Mesendoderm (in vitro differentiated cells): ENCODE measurements at places on chromosomes 13 and 19.
A peak's percentile ranks its signal among the peaks of the same experiment; 100 is the strongest.

DNA sequence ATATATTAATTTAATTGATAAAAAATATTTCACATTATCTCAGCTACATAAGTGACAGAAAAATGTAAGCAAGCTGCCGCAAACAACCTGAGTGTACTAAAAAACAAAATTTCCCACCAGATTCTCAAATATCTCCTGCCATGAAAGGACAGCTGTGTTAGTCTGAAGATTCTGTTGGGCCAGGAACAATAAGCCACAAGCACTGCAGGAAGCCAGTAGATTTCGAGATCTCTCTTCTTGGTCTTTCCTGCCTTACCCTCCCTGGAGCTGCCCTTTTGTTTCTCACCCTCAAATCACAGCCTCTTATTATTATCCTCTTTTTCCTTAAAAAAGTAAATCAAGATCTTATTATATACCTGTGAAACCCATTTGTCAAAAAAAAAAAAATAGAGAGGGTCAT lies 165.6 kb downstream of the EFNB2 start:
- DNase-seq, result no peak

DNA sequence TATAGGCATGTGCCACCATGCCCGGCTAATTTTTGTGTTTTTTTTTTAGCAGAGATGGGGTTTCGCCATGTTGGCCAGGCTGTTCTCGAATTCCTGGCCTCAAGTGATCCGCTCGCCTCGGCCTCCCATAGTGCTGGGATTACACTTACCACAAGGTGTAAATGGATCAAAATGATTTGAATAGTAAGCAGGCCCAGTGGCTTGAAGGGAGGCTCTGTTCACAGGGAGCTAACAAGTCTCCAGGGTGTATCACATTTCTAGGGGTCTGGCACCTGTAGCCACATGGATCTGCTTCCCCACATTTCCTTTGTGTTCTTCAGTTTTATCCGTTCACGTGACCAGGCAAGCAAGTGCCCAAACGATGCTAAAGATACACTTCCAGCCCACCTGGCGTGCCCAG lies 13.5 kb upstream of the CNFN start:
- DNase-seq, result peak; percentile 73

- DNase-seq, result peak; percentile 71
These were observed 11.6 kb upstream of the RASA3 start for GRCh38 chr13:114143806-114144605.

GRCh38 chr13:40626561-40626960 lies 39.9 kb downstream of the FOXO1 start:
- DNase-seq, result no peak

GRCh38 chr19:3606174-3606689 lies 443 bp downstream of the TBXA2R start:
- DNase-seq, result peak; percentile 34

GRCh38 chr13:59546178-59546577 lies 617.5 kb downstream of the DIAPH3 start:
- no peak for DNase-seq

DNA sequence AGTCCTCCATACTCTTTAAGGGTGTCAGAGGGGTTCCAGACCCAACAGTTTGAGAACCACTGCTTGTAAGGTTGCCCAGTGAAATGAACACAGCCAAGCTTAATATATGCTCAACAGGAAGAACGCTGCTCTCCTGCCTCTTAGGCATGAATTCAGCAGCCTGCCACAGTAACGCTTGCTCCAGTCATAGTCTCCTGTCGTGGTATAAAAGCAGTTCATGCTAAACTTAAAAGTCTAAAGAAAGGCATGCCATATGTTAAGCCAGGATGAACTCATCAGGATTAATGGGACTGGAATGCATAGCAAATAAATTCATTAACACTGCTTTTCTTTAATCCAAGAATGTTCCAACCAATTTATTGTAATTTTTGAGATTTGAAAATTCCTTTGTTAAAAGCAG lies 38.7 kb downstream of the SLC7A1 start:
- DNase-seq, result no peak

GRCh38 chr13:105474983-105475610 lies 1060.4 kb downstream of the EFNB2 start:
- peak; percentile 83 for DNase-seq

DNA sequence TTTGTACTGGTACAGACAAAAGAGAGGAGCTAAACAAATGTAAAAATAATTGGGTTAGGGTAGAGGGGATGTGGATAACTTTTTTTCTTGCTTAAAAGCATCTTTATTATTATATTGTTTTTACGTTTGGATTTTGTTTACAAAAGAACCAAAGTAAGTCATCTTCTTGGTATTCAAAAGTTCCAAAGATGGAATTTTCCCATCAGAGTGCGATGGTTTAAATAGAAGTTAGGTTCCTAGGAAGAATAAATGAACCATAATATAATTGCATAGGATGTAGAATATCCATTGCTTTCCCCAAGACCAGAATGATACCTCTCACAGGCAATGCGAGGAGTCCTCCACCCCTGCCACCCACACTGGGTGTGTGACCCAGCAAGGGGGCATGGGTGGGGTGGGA lies 99.4 kb upstream of the RNF113B start:
- DNase-seq, result no peak

GRCh38 chr19:6720369-6721137 lies at the start of gene C3:
TSS of gene C3 (minus strand) at chr19:6720650. CDS start at chr19:6720589, 61 bp downstream.
- no peak for DNase-seq

DNA sequence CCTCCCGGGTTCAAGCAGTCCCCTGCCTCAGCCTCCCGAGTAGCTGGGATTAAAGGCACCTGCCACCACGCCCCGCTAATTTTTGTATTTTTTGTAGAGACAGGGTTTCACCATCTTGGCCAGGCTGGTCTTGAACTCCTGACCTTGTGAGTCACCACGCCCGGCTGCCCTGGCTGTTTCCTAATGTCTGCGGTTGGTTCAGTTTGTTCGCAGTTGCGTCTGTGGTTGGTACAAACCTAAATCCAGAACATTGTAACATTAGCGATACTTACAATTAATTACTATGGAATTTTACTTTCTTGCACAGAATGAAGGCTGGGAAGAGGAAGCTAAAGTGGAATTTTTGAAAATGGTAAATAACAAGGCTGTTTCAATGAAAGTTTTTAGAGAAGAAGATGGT lies 38.1 kb downstream of the RNF17 start:
- no peak for DNase-seq

DNA sequence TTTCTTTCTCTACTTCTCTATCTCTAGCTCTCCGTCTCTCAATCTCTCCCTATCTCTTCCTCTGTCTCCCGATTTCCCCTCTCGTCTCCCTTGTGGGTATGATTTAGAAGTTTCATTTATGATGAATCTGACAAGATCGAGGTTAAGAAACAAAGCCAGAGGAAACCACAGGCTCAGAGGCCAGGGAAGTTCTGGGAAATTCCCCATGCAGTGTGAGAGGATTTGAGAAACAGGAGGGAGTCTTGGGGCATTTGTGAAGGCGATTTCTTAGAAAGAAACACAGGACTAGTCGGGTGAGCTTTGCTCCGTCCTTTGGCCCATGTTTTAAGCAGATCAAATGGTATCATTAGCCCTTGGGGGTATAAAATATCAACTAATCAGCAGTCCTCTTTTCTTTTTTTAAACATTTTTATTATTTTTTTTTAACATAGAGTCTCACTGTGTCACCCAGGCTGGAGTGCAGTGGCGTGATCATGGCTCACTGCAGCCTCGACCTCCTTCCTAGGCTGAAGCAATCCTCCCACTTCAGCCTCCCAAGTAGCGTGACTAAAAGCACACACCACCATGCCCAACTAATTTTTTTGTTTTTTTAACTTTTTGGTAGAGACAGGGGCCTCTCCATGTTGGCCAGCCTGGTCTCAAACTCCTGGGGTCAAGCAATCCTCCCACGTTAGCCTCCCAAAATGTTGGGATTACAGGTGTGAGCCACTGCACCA lies 25.8 kb downstream of the TNFSF9 start:
- no peak for DNase-seq

DNA sequence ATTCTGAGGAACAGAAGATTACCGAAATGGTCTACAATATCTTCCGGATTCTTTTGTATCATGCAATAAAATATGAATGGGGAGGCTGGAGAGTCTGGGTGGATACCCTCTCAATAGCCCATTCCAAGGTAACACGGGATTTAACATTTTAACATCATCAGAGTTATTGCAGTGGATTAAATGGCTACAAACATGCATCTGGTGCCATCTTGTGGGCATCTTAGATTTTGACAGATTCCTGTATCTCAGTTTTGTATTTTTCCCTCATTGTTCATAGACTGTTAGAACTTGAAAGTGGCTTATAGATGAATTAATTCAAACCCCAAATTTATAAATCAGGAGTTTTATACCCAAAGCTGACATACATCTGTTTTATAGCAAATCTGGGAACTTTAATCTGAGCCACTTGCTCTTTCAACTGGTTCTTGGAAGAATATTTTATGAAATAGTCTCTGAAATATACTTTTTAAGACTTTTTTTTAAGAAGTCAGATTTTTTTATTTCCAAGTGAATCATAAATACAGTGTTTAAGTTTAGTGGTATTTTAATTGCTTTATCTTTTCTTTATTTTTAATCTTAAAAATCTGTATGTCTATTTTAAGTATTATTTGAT lies 215.2 kb downstream of the NBEA start:
- DNase-seq, result peak; percentile 64

DNA sequence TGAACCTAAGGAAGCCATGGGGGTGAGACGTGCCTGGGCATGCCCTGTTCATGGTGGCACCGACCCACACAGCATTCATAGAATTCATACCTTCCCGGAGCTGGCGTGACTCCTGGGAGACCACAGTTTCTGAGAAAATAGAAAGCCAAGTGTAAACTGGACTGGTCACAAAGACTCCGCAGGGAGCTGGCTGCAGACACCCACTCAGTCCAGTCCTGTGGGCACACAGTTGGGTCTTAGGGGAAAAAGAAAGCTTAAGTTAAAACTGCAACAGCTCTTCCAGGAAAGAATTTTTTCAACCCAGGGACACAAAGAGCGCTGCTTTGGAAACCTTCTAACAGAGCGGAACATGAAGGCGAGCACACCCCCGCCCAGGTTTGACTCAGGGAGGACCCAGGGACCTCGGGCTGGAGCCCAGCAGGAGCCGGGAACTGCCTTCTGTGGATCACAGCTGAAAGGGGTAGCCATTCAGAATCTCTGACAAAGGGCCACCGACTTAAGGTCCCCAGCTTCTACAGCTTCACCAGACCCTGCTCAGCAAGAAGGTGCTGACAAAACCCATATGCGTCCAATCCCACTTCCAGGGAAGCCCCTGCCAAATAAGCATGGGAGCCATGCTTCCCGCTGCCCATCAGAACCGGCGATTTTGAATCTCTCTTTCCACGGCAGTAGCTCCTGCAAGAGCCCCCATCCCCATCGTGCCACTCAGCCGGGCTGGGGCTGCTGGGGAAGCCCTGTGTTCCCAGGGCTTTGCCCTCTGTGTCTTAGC lies 183.7 kb downstream of the COL4A1 start:
- DNase-seq, result no peak

DNA sequence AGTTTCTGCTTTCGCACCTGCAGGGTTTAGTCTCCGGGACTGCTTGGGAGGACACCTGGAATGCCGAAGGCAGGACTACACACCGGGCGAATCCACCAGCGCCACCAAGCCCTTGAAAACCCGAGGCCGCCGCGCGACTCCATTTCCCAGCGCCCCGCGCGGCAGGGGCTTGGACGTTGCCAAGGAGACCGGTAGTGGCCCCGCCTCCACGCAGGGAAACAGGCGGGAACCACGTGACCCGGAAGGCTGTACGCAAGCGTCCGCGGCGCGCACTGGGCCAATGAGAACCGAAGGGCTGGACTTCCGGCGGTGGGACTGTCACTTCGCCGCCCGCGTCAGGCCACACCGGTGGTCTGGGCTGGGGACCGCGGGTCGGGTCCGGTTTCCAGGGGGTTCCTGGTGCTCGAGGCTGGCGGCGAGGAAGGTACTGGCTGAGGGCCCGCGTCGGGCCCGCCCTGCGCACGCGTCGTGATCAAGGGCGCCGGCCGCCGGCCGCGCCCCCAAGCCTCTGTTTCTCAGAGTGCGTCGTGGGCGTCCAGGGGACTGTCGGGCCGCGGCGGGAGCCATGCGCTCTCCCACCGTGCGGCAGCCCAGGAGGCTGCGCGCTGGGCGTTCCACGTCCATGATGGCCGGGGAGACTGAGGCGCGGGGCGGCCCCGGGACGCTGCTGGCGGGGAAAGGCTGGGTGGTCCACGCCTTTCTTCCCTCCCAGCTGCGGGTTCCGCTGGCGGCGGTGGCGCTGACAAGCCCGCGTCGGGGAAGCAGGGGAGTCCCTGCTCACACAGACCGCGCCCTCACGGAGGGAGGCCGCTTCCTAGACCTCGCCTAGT lies at the start of gene ZNF324:
ZNF324 (plus strand) TSS at position 321 of the 830 bp plus-strand sequence. CDS start 2,106 bp downstream, outside the sequence.
- peak; percentile 99 for DNase-seq

DNA sequence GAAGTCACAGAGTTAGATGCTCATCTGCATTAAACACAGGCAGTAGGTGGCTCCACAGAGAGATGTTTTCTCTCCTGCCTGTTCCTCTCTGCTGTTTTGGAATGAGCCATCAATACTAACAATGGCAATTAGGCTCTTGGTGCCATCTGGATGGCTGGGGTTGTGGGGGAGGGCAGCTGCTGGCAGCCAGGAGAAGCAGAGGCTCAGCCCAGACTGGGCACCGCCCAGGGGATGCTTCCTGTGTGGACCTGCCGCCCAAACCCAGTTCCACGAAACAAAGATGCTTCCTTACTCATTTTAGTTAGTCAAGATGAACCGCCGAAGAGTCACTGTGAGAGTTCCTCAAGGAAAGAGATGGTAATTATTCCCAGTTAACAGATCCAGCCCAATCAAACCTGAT lies 50.8 kb upstream of the PCDH8 start:
- no peak for DNase-seq

DNA sequence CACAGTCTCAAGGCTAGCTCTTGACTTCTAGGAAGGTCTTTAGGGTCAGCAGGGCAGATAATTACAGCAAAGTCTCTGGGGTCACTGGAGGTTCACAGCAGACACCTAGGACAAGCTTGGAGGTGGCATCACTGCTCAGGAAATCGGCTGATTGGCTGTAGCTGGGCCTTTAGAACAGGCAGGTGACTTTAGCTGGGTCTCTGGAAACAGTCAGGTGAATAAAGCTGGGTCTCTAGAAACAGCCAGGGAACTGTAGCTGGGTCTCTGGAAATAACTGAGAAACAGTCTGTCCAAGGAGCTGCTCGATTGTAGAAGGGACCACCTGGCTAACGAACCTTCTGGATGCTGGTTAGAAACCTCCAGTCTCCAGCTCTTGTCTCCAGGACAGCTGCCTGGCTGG lies 10.0 kb downstream of the LAIR1 start:
- no peak for DNase-seq
